Breast epithelium (tissue), 4 donors: ENCODE measurements at places on chromosomes 4 and X. TPM values are rescaled to one million over a fixed set of nuclear protein-coding genes. Genes with fewer than 3 reads are reported as not detected.

The SGMS2 gene
- 56.3 TPM for total RNA-seq

The RHOH gene
- 16.4 TPM for total RNA-seq

The NLRP2B gene
- total RNA-seq, result 0.66 TPM

- DNase-seq, result no peak
These were observed 47.7 kb upstream of the PPP2R2C start for GRCh38 chr4:6520051-6520636.

- DNase-seq, result no peak
These were observed 68.3 kb downstream of the ABLIM2 start for GRCh38 chr4:8090312-8090711.

DNA sequence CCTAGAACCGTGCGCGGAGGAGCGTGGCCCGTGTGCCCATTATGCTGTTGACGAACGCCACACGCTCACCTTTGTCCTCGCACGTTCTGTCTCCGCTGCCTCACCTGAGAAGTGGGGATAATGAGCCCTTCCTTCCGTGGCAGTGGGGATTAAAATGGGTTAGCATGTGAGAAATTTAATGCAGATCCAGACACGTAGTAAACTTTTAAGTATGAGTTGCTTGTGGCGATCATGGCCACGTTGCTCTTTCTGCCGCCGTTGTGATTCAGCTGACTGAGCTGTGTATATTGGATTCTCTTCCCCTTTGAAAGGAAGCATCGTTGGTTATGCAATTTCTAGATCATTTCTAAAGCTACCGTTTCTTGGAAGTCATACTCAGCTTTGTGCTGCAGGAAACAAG is 16.5 kb downstream of the TBC1D14 start:
- DNase-seq, result no peak

DNA sequence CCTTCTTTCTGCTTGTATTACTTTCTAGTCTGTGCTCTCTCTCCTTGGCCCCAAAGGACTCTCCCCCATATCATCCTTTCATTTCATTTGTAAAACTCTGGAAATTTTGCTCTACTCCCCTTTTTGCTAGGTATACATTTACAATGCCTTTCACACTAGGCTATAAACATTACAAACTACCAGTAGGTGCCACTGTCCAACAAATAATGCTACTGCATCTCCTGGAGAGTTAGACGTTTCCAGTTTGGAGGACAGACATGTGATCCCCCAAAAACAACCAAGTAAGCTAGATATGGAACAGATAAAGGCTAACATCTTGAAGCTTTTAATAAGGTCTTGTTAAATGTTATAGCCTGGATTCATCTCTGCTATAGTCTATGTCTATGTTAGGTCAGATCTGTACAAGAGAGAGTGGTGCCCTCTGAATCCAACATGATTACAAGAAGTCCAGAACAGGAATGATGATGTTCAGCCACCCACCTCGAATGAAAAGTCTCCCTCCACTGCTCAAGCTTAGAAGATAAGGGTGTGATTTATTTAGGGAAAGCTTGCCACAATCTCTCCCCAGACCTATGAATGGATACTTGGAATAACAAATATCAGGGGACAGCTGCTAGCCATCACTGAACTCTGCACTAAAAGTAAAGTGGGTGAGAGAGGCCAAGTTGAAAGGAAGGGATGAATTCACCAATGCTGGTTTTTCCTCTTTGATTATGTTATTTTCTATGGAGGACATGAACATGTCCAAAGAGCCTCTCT is 14.3 kb downstream of the CBR4 start:
- no peak for DNase-seq

DNA sequence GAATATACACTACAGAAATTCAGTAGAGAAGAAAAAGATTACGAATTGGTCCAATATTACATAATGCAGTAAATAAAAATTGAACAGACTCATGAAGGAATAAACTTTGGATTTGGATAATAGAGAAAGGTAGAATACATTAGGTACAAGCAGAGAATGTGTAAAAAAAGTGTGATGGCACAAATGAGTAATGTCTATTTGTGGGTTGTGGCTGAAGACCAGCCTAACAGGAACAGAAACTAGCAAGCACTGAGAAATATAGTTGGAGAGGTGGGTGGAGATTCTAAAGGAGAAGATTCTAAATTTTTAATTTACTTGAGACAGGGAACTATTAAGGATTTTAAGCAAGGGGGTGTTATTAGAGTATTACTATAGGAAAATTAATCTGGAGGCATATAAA is 15.2 kb upstream of the CLOCK start:
- DNase-seq, result no peak

DNA sequence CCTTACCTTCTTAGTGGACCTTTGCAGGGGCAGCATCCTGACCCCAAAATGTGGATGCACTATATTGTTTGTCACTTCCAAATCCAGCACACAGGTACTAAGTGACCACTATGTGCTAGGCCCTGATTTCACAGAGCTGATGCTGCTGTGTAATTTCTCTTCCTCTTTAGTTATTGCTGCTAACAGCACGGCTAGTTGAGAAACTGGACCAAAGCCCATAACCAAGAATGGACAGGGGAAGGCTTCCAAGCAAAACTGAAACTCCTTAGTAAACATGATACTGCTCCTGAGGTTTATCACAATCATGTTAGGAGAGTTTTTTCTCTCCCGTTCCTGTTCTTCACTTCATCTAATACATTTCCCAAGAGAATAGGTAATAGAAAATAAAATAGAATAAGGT is 172.9 kb upstream of the TTC29 start:
- DNase-seq, result no peak

DNA sequence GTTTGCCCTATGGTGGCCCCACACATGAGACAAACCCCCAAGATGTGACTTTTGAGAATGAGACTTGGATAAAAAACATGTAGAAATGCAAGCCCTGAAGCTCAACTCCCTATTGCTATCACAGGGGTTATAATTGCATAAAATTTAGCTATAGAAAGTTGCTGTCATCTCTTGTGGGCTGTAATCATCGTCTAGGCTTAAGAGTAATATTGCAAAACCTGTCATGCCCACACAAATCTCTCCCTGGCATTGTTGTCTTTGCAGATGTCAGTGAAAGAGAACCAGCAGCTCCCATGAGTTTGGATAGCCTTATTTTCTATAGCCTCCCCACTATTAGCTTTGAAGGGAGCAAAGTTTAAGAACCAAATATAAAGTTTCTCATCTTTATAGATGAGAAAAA is 14.6 kb downstream of the ALB start:
- DNase-seq, result no peak

DNA sequence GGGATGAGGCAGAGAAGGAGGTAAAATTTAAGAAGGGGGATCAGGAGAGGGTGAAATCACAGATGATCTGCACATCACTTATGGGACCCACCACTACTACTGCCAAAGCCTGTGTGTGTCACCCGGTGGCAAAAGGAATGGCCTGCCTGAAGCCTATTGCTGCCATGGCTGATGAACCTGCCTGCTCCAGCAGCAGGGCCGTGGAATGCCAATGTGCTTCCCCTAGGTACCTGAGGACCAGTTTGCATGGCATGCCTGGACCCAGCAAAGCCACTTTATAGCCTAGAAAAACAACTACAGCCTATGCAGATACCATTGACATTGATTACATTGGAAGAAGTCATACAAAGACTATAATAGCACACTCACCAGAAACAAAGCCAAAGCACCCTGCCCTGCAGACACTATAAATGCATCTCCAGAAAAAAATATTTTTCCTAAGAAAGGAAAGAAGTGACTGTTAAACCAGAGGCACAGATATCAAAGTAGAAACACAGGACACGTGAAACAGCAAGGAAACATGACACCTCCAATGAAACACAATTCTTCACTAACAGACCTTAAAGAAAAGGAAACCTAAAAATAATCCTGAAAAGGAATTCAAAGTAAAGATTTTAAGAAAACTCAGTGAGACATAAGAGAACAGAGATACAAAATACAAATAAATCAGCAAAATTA is 680.7 kb upstream of the GRID2 start:
- no peak for DNase-seq

DNA sequence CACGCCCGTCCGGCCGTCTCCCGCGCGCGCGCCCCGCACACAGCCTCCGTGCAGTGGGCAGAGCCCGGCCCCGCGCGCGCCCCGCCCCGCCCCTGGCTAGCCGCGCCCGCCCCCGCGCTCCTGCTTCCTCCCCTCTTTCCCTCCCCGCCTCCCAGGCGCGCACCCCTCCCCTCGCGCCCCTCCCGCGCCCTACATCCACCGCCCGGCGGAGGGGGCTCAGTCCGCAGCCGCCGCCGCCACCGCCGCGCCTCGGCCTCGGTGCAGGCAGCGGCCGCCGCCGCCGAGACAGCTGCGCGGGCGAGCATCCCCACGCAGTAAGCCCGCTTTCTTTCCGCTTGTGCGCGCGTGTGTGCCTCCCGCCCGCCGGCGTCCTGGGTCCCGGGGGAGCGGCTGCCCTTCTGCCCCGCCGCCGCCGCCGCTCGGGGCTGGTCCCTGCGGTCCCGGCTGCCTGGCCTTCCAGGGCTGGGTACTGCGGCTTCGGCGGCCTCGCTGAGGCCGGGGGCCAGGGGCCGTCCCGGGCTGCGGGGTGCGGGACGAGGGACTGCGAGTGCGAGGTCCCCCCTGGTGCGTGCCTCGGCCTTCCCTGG is at the start of gene FHL1:
Gene FHL1, plus strand, starts transcription at position 219 of the 587 bp plus-strand sequence.
- DNase-seq, result no peak

GRCh38 chrX:70509078-70509477 is 64.4 kb downstream of the DLG3 start:
- no peak for DNase-seq
